Mammary microvascular endothelial cell (primary cell): ENCODE measurements at places on chromosomes 3 and 15. TPM values are rescaled to one million over a fixed set of nuclear protein-coding genes. Genes with fewer than 3 reads are reported as not detected.

Gene STARD9
- total RNA-seq, result 4.7 and 5.5 TPM in 2 replicates

Gene STOML1
- 13.9 and 18.3 TPM in 2 replicates for total RNA-seq

Gene AADACL2
- not detected in 2 replicates for total RNA-seq

Gene LRRC31
- not detected in 2 replicates for total RNA-seq

Gene STRA6
- 0.10 TPM in 1 of 2 replicates, not detected in the other for total RNA-seq

Gene ZNF774
- 0.69 and 0.87 TPM in 2 replicates for total RNA-seq

Gene CGNL1
- total RNA-seq, result 2.5 and 2.6 TPM in 2 replicates

Gene JMJD7
- total RNA-seq, result 8.9 and 10.7 TPM in 2 replicates

Gene GORASP1
- total RNA-seq, result 48.4 and 71.4 TPM in 2 replicates

Gene CLDN16
- 0.13 and 0.39 TPM in 2 replicates for total RNA-seq

Gene MTHFS
- 15.7 and 22.9 TPM in 2 replicates for total RNA-seq

Gene ACKR4
- 0.54 and 1.1 TPM in 2 replicates for total RNA-seq

Gene ALG1L2
- not detected in 2 replicates for total RNA-seq

Gene UROC1
- total RNA-seq, result not detected in 2 replicates

Gene SCAANT1
- not detected in 2 replicates for total RNA-seq

Gene CKMT1B
- total RNA-seq, result not detected in 2 replicates

Gene OIP5
- 26.2 and 27.7 TPM in 2 replicates for total RNA-seq

Gene NSMCE3
- total RNA-seq, result 8.9 and 11.4 TPM in 2 replicates

Gene KLF15
- total RNA-seq, result 0.27 and 1.0 TPM in 2 replicates

Gene GRIP2
- total RNA-seq, result not detected in 2 replicates

Gene SLC24A5
- total RNA-seq, result not detected in 2 replicates

Gene PAQR5
- 0.47 TPM in 1 of 2 replicates, not detected in the other for total RNA-seq

Gene CADPS
- not detected in 2 replicates for total RNA-seq

Gene DISP2
- total RNA-seq, result 0.13 and 0.39 TPM in 2 replicates

Gene ADAMTS9
- 48.9 and 51.8 TPM in 2 replicates for total RNA-seq

Gene PFN2
- total RNA-seq, result 6.8 and 10.8 TPM in 2 replicates

Gene ZNF80
- not detected in 2 replicates for total RNA-seq
